ENCODE measurements at places on chromosomes 3 and 15.
A peak's percentile ranks its signal among the peaks of the same experiment; 100 is the strongest.

DNA sequence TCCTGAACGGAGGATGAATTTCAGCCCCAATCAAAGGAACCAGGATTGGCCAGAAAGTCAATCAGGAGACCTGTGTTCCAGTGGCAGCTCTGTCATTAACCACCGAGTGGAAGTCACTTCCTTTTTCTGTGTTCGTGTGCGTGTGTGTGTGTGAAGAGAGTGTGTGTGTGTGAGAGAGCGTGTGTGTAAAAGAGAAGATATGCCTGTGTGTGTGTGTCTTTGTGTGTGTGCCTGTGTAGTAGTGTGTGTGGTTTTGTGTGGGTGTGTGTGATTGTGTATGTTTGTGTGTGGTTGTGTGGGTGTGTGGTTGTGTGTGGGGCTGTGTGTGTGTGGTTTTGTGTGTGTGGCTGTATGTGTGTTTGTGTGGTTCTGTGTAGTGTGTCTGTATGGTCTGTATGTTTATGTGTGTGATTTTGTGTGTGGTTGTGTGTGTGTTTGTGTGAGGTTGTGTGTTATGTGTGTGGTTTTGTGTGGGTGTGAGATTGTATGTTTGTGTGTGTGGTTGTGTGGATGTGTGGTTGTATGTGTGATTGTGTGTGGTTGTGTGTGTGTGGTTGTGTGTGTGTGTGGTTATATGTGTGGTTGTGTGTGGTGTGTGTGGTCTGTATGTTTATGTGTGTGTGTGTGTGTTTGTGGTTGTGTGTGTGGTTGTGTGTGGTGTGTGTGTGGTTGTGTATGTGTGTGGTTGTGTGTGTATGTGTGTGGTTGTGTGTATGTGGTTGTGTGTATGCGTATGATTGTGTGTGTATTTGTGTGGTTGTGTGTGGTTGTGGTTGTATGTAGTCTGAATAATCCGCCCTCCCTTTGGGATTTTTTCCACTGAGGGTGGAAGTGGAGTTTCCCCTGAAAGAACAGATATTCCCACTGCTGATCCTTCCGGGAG is 314.4 kb downstream of the SHQ1 start:
- no peak for DNase-seq

DNA sequence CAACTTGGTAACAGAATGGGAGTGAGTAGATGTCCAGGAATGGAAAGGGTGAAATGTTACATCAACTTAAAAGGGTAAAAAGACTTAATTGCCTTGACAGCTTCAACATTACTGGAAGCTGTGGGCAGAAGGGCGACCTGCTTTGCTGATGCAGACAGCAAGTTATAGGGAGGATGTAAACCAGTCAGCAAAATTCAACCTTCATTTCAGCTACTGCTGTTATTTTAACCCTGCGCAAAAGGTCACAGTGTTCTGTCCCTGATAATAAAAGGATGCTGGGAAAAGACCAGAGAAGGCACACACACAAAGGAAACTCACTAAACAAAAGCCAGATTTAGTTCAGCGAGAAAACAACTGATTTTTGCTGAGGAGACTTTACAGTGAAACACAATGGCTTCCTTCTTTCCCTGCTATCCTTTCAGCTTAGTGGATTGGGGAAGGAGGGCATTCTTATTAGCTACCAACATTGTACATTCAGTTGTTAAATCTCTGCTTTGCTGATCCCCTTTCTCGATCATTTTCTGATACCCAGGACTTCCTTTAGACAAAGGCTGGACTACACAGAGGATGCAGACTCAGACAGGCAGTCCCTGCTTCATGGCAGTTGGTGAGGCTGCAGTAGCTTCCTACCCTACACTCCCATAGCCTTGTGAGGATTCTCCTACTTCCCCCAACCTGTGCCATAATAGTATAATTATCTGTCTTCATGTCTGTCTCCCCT is 62.0 kb downstream of the P3H2 start:
- DNase-seq, result no peak

- no peak for DNase-seq
Measured at GRCh38 chr3:105880681-105881290, 12.0 kb upstream of the CBLB start.

DNA sequence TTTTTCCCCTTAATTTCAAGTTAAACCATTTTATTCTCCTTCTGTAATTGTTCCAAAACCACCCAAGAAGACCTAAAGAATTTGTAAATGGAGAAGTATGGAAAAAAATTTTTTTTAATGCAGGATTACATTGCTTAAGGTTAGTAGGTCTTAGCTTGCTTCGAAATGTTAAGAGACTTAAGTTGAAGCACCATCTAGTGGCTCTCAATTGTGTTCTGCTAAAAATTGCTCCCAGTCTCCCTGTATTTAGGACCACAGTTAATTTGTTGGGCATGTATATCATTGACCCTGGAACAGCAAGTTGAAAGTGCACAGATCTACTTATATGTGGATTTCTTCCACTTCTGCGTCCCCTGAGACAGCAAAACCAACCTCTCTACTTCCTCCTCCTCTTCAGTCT is 32.4 kb downstream of the CD200R1L start:
- peak; percentile 28 for DNase-seq

DNA sequence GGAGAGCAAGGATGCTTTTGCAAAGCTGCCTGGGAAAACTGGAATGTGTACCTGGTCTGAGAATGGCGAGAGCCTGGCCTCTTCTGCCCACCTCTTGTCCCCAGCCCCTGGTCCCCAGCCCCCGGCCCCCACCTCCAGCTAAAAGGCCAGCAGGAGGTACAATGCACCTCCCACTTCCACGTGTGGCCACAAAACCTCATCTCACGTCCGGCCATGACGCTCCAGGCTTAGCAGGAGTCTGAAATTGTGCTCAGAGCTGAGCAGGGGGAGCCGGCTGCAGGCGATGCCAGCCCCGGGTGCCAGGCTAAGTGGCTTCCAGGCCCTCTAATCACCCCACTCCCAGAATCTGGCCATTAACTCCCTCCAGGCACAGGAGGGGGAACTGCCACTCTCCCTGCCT is 83.1 kb upstream of the PRR20G start:
- no peak for DNase-seq

DNA sequence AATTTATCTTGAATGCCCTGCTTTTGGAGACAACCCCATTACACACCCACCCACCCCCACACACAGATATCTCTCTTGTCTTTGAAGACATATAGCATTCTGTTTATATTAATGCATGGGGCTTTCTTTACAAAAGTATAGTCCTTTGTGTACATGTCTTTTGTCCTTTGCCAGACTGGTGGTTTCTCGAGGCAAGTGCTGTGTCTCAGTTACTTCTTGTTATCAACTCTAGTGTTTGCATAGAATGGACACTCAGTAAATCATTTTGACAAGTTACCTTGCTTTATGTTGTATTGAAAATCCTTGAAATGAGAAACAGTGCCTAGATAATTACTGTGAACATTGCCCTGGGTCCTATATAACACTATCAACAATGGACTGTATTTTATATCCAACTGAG is 33.9 kb downstream of the KBTBD8 start:
- DNase-seq, result no peak

- DNase-seq, result no peak
Measured at GRCh38 chr3:46236294-46237054, 5.8 kb upstream of the CCR3 start.
